ENCODE measurements at places on chromosomes 3 and 15. TPM values are rescaled to one million over a fixed set of nuclear protein-coding genes. Genes with fewer than 3 reads are reported as not detected.

The GAP43 gene
- 125 TPM for total RNA-seq

The SPATA12 gene
- not detected for total RNA-seq

The PPM1L gene
- 55.2 TPM for total RNA-seq

The TRIM42 gene
- total RNA-seq: not detected

The ITIH1 gene
- 0.18 TPM for total RNA-seq

The MKRN2OS gene
- total RNA-seq: not detected

The BSN gene
- 13.7 TPM for total RNA-seq

All from cerebellum (tissue), 4 donors.